Uterine smooth muscle cell (primary cell): ENCODE measurements at places on chromosomes 12 and 14. TPM values are rescaled to one million over a fixed set of nuclear protein-coding genes. Genes with fewer than 3 reads are reported as not detected.

PRPH gene
- 0.12 and 0.22 TPM in 2 replicates for total RNA-seq

C14orf39 gene
- total RNA-seq = not detected in 2 replicates

PTCSC3 gene
- not detected in 2 replicates for total RNA-seq

POTEG gene
- total RNA-seq = not detected in 2 replicates

SRGAP1 gene
- total RNA-seq = 17.0 and 23.4 TPM in 2 replicates

ATXN3 gene
- total RNA-seq = 48.2 and 57.8 TPM in 2 replicates

TAS2R13 gene
- total RNA-seq = 1.5 and 2.3 TPM in 2 replicates

CCDC88C gene
- 0.44 and 0.87 TPM in 2 replicates for total RNA-seq

CLEC7A gene
- total RNA-seq = not detected in 2 replicates

PRB2 gene
- not detected in 2 replicates for total RNA-seq

SCN8A gene
- 39.5 and 45.0 TPM in 2 replicates for total RNA-seq

DAD1 gene
- 205 and 233 TPM in 2 replicates for total RNA-seq

ENDOU gene
- under 0.01 and 0.11 TPM in 2 replicates for total RNA-seq

CYP27B1 gene
- under 0.01 and 0.55 TPM in 2 replicates for total RNA-seq

TDP1 gene
- 20.5 and 45.2 TPM in 2 replicates for total RNA-seq

KRT8 gene
- total RNA-seq = 7.7 and 9.7 TPM in 2 replicates

TAS2R10 gene
- 0.44 and 0.50 TPM in 2 replicates for total RNA-seq

TMEM121 gene
- 9.2 and 10.7 TPM in 2 replicates for total RNA-seq

HOXC6 gene
- total RNA-seq = 0.11 TPM in 1 of 2 replicates, not detected in the other

LRRC10 gene
- not detected in 2 replicates for total RNA-seq

GLI1 gene
- 2.4 and 3.1 TPM in 2 replicates for total RNA-seq

GPRC5A gene
- total RNA-seq = 15.6 and 25.2 TPM in 2 replicates

B4GALNT1 gene
- total RNA-seq = 3.4 and 4.0 TPM in 2 replicates

P2RX7 gene
- 2.8 and 4.1 TPM in 2 replicates for total RNA-seq

ZFHX2 gene
- total RNA-seq = 0.11 and 0.62 TPM in 2 replicates

KRT74 gene
- not detected in 2 replicates for total RNA-seq

TMEM117 gene
- 9.2 and 11.4 TPM in 2 replicates for total RNA-seq

SIX1 gene
- total RNA-seq = 0.12 and 0.33 TPM in 2 replicates

TAS2R7 gene
- total RNA-seq = not detected in 2 replicates

C12orf56 gene
- total RNA-seq = 3.3 and 3.9 TPM in 2 replicates

ATXN7L3B gene
- 21.6 and 25.0 TPM in 2 replicates for total RNA-seq

RNASE1 gene
- total RNA-seq = 0.22 TPM in 1 of 2 replicates, not detected in the other

CLEC2A gene
- total RNA-seq = not detected in 2 replicates

SLC6A13 gene
- 0.11 TPM in 1 of 2 replicates, not detected in the other for total RNA-seq

AICDA gene
- not detected in 2 replicates for total RNA-seq

AKAP3 gene
- total RNA-seq = 1.1 and 3.1 TPM in 2 replicates

SERPINA9 gene
- not detected in 2 replicates for total RNA-seq

TMEM116 gene
- 11.2 and 14.9 TPM in 2 replicates for total RNA-seq

WASHC3 gene
- total RNA-seq = 102 and 109 TPM in 2 replicates

GZMB gene
- total RNA-seq = not detected in 2 replicates

PRH1 gene
- total RNA-seq = 21.8 and 27.1 TPM in 2 replicates

DBX2 gene
- not detected in 2 replicates for total RNA-seq

SSPN gene
- 14.4 and 19.0 TPM in 2 replicates for total RNA-seq

NPFF gene
- not detected in 2 replicates for total RNA-seq

C1S gene
- 72.8 and 248 TPM in 2 replicates for total RNA-seq

OTUB2 gene
- total RNA-seq = 1.00 and 2.4 TPM in 2 replicates

CLEC14A gene
- total RNA-seq = 1.00 and 2.4 TPM in 2 replicates

ZNF140 gene
- 15.6 and 20.9 TPM in 2 replicates for total RNA-seq

RPL10L gene
- total RNA-seq = not detected in 2 replicates

LRFN5 gene
- 25.5 and 42.6 TPM in 2 replicates for total RNA-seq

RAN gene
- total RNA-seq = 639 and 1,205 TPM in 2 replicates
